ENCODE measurements at places on chromosomes 5 and 9.

- DNase-seq, result no peak
Observed at GRCh38 chr9:137369911-137370764, 52.8 kb downstream of the EXD3 start.

DNA sequence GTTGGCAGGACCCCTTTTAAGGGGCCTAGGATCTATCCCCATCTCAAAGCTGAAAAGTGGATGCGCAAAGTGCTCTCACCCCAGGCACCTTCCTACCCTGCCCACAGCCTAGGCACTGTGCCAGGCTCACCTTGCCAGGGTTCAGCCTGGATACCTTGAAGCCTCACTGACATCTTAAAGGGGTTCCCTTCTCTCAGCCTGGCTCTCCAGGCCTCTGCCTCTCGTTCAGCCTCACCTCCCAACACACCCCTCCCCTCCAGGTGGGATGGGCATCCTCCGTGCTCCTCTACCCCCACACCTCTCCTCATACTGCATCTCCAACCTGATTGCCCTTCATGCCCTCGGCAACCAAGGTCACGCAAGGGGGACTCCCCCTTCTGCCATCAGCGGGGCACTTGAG lies 25.5 kb downstream of the TNIP1 start:
- no peak for DNase-seq

GRCh38 chr9:31574006-31574765 lies 810.3 kb upstream of the ACO1 start:
- DNase-seq, result no peak

- no peak for DNase-seq
Observed at GRCh38 chr5:78300464-78301045, 6.1 kb upstream of the AP3B1 start.

DNA sequence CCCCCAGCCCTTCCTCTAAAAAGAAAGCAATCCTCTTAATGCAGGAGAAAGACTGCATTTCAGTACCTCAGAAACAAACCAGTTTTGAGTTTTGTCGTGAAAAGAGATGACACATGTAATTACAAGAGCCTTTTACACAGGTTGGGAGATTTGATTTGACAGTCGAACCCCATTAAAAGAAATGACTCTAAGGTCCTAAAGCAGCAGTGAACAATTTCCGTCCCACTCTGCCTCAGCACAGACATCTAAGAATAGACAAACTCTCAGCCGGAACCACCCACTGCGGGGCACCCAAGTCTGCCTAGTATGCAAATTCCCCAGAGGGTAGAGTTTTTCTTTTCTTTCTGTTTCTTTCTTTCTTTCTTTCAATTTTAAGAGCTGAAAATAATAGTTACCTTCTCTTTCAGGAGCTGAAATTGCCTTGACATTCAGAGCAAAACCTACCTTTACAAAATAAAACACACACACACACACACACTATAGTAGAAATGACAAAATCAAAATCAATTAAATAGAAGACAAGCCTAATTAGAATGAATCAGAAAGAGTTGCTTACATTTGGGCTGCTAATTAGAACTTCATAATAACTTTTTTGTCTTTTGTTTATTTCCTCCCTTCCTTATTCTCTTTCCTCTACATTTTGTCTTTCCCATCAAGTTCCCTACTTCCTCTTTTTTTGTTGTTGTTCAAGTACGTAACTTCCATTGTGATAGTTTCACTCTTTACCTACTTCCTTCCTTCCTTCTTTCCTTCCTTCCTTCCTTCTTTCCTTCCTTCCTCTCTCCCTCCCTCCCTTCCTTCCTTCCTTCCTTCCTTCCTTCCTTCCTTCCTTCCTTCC lies 65.1 kb downstream of the BASP1 start:
- no peak for DNase-seq

DNA sequence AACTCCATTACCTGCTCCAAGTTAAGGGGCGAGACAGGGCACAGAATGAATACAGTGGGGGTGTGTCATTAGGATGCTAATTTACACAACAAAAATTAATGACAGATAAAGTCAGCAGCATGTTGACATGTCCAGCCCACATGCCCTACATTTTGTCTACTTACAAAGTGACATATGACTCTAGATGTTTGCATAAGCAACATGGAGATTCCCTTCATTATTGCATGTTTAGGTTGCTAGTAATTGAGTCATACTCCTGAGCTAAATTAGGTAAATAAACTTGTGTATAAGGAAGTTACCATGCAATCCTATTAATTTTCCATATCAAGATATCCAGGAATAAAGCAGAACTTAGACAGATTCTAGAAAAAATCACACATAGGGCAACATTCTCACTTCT lies 232.2 kb downstream of the PDE4D start:
- DNase-seq, result no peak

GRCh38 chr5:31935496-31936369 lies 238.4 kb downstream of the GOLPH3 start:
- no peak for DNase-seq

GRCh38 chr9:127053960-127054359 lies 68.5 kb downstream of the ANGPTL2 start:
- no peak for DNase-seq

- no peak for DNase-seq
Observed at GRCh38 chr5:156513123-156513815, 186.3 kb downstream of the SGCD start.

DNA sequence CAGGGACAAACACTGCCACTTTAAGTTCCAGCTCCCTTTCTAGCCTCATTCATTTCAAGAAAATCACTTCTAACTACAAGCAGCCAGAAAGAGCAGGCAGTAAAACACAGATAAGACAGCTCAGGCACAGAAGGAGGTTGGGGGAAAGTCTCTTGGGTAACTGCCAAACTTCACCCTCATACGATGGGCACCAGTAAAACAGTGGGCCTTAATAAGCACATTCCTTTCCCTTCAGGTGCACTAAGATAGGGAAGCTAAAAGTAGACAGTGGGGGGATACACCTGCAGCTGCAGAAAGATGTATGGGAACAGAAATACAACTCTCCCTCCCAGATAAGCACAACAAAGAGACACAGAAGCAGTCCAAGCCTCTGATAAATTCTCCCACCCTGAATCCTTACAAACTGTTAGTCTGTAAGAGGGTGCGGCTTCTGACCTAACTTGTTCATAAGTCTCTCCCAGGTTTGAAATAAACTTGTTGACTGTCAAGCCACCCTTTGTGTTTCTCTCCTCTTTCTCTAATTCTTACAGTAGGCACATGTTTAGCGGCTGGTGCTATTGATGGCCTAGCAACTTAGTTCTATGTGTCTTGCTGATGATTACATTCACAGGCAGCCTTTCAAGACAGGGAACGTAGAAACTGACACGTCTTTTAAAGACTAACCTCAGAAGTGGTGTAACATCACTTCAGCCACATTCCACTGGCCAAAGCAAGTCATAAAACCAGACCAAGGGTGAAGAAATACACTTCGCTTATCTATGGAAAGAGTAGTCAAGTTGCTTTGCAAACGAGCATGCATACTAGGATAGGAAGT lies 6.8 kb upstream of the CKS2 start:
- DNase-seq, result no peak
